Activated CD4-positive, CD25-positive, alpha-beta regulatory T cell treated with anti-CD3 and anti-CD28 coated beads, Interleukin-2, amount 50 U/mL, for 72 hours (primary cell): ENCODE measurements at places on chromosomes 2 and 18.

DNA sequence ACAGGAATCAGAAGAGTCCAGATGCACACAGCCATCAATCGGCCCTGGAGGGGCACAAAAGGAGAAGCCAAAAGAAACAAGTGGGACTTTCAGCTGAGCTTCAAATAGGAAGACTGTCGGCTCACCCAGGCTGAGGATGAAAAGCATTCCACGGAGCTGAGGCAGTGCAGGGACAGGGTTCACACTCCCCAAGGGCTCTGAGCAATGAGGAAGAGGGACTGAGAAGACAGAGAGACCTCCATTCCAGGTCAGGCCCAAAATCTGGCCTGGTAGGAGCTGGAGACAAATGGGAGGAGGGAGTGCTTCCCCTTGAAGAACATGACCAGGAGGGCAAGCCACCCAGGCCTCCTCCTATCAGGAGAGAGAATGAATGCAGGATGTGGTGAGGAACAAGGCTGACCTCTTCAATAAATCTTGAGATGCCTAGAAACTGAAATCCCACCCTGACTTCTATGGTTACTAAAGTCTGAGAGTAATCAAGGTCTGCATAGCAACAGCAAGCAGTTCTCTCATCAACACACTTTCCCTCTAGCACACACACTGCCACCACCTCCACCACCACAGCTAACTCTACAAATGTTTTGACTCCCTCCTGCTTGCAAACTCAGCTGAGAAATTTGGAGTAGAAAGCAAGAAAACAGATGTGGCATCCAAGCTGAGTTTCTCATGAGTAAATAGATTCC, 434.4 kb downstream of the TNS1 start:
- DNase-seq = no peak

DNA sequence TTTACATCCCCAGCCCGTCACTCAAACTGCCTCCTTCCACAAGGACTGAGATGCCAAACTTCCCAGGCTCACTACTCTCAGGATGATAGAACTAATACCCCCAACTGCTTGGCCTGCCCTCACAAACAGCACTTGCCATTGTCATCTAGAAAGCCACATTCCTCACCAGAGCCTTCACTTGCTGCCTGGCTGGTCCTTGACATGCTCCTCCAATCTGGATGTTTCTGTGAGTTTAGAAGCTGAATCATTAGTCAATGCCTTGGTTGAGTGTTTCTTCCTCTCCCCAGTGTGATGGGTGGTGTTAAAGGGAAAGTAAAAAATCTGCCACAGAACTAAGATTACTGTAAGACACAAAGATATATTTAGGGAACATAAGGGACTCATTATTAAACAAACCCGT, 52.5 kb downstream of the MARCHF4 start:
- no peak for DNase-seq

GRCh38 chr2:149100739-149101699, 62.5 kb downstream of the LYPD6B start:
- no peak for DNase-seq

DNA sequence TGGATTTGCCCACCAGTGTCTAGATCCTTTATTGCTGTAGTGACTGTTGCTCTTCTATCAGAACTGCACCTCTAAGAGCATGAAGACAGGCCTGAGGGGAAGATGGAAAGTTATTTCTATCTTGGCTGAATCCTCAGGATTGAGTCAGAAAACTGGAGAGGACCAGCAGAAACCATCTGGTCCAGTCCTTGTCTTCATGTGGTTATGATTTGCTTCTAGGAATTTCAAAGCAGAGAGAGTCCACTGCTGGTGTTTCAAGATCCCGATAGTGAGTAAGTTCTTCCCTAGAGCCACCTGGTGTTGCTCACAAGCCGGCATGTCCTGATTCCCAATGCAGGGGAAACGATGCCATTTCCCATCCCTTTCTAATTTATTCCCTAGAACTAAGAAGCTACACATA, 84.2 kb downstream of the NCKAP5 start:
- no peak for DNase-seq

GRCh38 chr18:54647176-54647575, 56.1 kb downstream of the DYNAP start:
- no peak for DNase-seq

DNA sequence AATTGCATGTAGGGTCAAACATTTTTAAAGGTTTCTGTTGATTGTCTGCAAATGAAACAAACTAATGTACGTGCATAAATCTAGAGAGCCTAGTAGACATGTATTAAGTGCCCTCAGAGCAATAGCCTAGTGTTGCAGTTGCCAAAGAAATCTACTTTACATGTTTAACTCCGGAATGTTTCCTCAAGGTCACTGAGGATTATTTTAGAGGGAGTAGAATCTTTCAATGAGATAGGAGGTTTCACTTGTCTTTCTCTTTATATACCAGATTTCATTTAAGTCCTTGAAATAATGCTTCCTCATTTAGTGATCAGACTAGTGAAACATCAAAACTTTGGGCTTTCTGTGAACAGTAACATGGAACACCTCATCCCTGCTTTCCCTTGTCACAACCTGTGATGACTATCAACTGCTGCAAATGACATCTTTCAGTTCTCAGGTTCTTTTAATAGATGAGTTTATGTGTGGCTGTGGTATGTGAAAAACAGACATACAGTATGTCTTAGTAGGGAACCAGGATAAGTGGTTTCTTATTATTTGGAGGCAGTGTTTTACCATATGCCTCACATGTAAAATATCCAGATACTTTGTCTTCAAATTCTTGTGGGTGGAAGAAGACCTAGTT, 5.5 kb downstream of the UBE2E3 start:
- no peak for DNase-seq

DNA sequence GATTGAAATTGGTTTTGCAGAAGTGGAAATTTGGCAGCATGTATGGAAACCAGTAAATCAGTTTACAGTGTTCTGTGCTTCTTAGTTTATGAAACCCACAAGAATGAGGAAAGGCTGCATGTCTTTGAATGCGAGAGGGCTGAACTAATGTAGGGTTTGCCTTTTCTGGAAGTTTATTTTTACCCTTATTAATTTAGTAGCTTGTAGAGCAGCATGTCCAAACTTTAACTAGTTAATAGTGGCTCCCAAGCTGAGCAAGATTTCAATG, 50.4 kb downstream of the LDLRAD4 start:
- no peak for DNase-seq

DNA sequence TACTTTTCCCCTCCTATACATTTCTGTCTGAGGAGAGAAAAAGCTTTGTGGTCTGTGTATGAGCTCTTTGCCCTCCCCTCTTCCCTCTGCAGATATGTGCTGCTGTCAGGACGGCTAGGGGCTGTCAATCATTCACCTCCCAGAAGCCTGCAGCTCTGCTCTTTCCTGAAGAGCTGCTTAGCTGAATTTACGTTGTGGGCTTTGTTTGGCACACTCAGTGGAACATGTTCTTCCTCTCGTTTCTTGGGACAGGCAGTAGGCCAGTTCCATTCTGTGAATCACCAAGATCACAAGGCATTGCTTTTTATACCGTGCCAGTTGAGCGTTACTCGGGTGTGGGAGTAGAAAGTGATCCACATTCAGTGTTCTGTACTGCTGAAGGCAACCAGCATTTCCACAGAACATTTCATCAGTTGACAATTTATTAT, 136.7 kb downstream of the LAMA3 start:
- DNase-seq = no peak

GRCh38 chr2:40466332-40466906, 14.5 kb upstream of the SLC8A1 start:
- no peak for DNase-seq
